ENCODE measurements at places on chromosomes 1 and 21.

DNA sequence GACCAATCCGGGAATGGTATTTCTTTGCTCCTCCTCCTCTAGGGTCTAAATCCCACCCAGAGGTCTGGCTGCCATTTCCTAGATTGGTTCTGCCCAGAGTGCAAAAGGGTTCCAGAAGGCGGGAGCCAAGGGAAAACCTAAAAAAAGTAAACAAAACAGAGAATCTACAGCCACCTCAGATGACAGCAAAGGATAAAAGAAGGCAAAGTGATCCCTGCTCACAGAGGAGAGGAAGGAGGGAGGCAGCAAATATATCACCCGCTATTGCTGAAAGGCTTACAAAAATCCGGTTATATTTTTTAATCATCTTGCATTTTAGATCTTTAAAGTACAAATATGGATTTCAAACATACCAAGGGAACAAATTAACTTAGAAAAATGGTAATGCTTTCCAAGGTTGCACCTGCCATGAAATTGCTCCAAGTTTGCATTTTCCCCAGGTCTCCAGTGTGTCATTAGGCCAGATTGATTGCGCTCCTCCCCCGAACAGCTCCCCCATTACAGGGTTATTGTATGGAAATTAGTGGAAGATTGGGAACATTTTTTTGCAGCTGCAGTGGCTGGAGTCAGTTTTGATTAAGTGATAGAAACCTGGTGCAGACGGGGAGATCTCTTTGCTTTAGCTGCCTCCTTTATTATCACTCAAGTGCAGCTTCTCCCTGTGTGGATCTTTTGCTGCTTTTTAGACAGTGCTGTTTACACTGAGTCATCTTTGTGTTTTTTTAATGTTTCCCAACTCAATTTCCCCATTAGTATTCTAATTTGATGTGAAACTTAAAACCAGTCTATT is 280.5 kb upstream of the CAMK1G start:
- DNase-seq = no peak

- no peak for DNase-seq
Measured at GRCh38 chr1:173042806-173043205, 7.9 kb downstream of the TNFSF18 start.

DNA sequence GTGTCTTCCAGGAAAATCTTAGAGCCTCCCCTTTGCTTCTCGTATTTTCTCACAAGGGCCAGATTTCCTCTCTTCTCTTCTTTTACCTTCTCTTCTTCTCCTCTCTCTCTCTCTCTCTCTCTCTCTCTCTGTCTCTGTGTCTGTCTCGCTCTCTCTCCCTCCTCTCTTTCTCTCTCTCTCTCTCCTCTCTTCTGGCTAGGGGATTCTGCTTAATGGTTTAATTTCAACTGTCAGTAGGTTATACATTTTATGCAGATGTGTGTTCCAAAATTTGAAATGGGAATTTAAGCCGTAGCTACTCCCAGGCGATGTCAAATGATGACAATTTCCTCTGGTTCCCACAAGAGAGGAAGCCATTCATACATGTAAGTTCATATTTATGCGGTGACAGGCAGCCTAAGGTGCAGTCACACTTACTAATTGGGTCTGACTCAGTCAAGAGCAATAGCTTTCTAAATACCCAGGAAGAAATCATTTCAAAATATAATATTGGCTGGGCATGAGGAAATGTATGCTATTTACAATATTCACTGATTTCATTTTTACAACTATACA is 1.4 kb downstream of the DSCAM start:
- DNase-seq = no peak

GRCh38 chr1:45243476-45244343 is 37.3 kb upstream of the ZSWIM5 start:
- DNase-seq = no peak

DNA sequence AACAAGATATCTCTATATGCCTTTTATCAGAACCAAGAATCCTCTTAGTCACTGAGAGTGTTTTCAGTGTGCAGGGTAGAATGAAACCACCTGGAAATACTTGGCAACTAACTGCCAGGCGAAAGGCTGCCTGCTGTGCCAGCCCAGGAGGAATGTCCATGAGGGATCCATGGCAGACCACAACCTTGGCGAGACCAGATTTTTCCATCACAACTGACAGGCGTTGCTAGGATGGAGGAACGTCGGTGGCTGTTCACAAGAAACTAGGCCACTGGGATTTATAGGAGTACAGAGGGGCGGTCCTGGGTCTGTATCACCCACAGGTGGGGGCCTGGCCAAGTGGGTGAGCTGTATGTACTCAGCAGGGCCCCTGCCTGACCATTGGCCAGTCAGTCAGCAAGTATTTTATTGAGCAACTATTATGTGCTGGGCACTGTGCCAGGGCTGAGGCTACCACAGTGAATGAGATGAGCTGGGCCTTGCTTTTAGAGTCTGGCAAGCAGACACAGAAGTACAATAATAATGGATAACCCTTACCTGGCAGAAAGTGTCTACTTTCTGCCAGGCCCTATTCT is 199.4 kb downstream of the FOXD2 start:
- DNase-seq = no peak

- peak; percentile 57 for DNase-seq
Measured at GRCh38 chr21:18951271-18952038, 547.9 kb upstream of the TMPRSS15 start.

- no peak for DNase-seq
Measured at GRCh38 chr1:52190500-52191252, 48.8 kb downstream of the ZFYVE9 start.

DNA sequence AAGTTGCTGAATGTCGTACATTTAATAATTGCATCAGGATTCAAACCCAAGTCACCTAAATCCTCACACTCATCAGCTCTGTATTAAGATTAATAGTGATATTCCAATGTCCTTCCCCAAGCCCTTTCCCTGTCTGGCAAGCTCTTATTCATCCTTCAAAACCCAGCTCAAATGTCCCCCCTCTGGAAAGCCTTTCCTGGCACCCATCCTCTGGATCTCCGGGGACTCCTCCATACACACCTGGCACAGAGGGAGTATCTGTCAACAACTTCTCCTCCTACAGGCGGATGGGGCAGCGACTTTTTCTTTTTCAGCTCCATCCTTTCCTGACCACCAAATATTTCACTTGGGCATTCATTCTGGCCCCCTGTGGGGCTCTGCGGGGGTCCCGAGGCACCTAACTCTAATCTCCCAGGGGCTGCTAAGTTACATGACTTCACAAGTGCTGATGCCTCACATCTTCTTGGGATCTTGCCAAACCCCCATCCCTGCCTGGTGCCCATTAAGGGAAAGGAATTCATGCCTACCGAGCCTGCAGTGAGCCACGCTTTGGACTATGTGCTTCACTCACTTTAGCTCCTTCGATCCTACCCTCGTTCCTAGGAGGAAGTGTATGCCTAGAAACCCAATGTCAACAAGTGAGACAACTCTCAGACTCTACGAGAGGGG is 15.2 kb downstream of the TINAGL1 start:
- DNase-seq = no peak

DNA sequence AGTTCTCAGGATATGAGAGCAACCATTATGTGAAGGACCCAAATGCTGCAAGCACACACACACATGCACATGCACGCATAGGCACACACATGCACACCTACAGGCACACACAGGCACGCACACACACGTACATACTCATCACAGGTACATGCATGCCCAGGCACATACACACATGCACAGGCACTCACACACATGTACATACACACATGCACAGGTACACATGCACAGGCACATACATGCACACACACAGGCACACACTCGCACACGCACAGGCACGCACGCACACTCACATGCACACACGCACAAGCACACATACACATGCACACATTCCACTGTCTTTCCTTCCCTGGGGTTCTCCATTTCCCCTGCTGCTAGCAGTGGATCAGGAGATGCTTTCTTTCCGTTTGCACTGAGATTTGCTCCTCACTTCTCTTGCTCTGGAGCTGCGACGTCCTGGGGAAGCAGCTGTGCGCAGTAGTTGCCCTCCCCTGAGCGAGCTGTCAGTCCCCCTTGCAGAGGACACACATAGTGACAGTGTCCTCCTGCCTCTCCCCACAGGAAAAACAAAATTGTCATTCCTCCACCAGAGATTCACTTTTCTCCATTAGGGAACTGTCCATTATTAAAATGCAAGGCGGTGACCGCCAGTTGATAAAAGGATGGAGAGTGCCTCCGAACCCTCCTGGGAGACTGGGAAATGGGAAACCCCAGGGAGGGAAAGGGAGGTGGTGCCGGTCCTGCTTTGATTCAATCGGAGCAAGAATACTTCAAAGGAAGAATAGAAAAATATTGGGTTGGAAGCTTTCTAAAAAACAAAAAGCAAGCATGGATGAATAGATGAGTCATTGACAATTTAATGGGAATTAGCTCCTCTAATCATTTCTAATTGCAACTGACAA is 69.5 kb downstream of the WDR4 start:
- no peak for DNase-seq

- DNase-seq = no peak
Measured at GRCh38 chr1:236952246-236953003, 51.8 kb downstream of the MT1HL1 start.

- DNase-seq = no peak
Measured at GRCh38 chr1:162381383-162381782, at the start of gene C1orf226. Gene C1orf226, plus strand, starts transcription at chr1:162381728. Its CDS starts 174 bp downstream, at chr1:162381902.

DNA sequence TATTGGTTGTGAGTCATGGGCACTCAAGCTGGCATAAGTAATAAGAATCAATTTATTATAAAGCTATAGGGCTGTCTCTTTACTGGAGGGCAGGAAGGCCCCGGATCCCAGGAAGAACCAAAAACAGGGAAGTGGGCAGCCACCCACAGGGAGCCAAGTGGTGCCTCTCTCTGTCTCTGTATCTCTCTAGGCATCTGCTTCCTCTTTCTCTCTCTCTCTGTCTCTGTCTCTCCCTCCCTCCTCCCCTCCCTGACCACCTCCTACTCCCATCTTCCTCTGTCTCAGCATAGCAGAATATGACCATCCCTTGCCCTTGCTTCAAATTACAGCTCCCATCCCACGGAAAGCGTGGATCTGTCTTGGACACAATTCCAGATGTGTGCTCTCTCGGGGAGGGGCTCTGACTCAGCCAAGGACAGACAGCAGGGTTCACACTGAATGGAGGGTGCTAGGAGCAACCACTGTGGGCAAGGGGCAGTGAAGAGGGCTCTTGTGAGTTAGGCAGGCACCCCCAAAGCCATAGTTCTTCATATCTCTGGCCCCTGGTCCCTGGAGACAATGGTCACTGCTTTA is 80.4 kb upstream of the LPGAT1 start:
- DNase-seq = peak; percentile 60

DNA sequence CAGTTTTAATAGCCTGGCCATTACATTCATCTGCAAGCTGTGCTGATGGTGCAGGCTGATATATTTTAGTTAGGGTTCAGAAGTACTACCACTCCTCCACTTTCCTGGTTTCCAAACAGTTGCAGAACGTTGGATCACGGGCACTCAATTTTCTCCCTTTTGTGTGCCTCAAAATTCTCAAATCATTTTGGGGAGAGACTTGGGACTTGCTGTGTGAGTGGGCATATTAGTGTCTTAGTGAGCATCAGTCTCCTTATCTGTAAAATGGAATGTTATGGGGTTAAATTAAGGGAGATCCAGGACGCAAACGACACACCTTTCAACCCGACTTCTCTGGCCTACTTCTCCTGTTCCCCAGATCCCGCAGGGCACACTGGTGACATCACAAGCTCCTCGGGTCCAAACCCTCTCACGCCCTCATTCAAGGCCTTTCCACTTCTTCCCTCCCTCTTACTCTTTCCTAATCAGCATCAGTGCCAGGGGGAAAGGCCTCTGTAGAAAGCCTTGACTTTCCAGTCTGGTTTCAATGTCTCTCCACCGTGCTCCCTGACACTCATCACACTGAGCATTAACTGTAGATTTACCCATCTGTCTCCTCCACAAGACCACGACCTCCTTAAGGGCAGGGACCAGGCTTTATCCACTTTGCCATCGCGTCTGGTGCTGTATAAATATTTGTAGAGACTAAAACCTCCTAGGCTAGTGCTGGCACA is 1.2 kb downstream of the PIGP start:
- DNase-seq = peak; percentile 44

DNA sequence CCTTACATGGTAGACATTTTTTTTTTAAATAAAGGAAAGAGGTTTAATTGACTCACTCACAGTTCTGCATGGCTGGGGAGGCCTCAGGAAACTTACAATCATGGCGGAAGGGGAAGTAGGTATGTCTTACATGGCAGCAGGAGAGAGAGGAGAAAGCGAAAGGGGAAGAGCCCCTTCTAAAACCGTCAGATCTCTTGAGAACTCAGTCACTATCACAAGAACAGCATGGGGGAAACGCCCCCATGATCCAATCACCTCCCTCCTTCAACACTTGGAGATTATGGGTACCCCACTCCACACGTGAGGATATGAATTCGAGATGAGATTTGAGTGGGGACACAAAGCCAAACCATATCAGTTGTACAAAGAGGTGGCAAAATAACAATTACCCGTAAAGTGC is 301.7 kb downstream of the GRIK1 start:
- DNase-seq = no peak

GRCh38 chr1:203189951-203190352 is 3.4 kb upstream of the CHI3L1 start:
- DNase-seq = peak; percentile 78

DNA sequence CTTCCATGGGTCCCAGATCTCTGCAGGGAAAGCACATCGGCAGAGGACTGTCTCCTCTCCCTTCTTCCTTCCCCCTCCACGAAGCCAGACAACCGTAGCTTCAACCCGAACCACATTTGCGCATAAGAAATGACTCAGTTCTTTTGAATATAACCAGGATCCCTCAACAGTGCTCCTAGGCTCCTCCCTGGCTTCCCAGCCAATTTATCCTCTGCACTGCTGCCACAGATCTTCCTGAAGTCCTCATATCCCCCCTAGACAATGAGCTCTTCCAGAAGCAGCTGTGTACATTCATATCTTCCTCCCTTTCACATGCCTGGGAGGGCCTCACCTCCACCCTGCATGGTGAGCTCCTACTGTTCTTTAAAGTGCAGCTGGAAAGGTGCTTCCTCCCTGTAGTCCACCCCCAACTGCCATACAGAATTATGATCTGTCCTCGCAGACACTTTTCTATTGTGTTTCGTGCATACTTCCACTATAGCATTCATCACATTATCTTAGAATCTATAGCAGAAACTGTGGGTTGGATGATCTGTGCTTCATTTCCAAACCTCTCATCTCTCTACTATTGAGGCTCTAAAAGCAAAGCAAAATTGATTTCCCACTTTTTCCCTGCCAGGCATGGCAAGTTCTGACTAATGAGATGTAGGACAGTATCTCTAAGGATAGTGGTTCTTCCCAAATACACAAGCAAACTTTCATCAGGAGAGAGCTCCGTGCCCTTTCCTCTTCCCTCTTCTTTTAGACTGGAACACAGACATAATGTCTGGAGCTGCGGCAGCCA is 179.3 kb upstream of the HMGB4 start:
- DNase-seq = no peak

- DNase-seq = no peak
Measured at GRCh38 chr1:234550341-234551031, 59.5 kb downstream of the IRF2BP2 start.

Data from NB4 (cell line).